CD14-positive monocyte (primary cell): ENCODE measurements at places on chromosomes 3 and 15. TPM values are rescaled to one million over a fixed set of nuclear protein-coding genes. Genes with fewer than 3 reads are reported as not detected.

- DNase-seq: no peak
- H3K36me3 ChIP-seq: no peaks in the 10 kb centered on the region
- H3K27me3 ChIP-seq: no peaks in the 10 kb centered on the region
- no peak overlapping the region for H3K4me3 ChIP-seq
- no peaks in the 10 kb centered on the region for H3K4me1 ChIP-seq
Measured at GRCh38 chr3:153338487-153338886, 176.5 kb downstream of the RAP2B start.

- H3K4me3 ChIP-seq: no peak overlapping the region
- DNase-seq: no peak
- H3K4me1 ChIP-seq: no peaks in the 10 kb centered on the region
- H3K36me3 ChIP-seq: no peaks in the 10 kb centered on the region
Measured at GRCh38 chr3:164236851-164237250, 841.4 kb downstream of the SI start.

GRCh38 chr3:193377591-193377990 is 962 bp downstream of the ATP13A5 start:
- no peaks in the 10 kb centered on the region for H3K27me3 ChIP-seq
- H3K4me3 ChIP-seq: no peak overlapping the region
- H3K4me1 ChIP-seq: no peaks in the 10 kb centered on the region
- DNase-seq: no peak

- no peaks in the 10 kb centered on the region for H3K27me3 ChIP-seq
- H3K36me3 ChIP-seq: peaks cover 91% of the 10 kb centered on the region
- no peak overlapping the region for H3K4me3 ChIP-seq
- no peak for DNase-seq
- H3K4me1 ChIP-seq: no peaks in the 10 kb centered on the region
Measured at GRCh38 chr3:184986366-184986889, 166.4 kb downstream of the C3orf70 start.

DNA sequence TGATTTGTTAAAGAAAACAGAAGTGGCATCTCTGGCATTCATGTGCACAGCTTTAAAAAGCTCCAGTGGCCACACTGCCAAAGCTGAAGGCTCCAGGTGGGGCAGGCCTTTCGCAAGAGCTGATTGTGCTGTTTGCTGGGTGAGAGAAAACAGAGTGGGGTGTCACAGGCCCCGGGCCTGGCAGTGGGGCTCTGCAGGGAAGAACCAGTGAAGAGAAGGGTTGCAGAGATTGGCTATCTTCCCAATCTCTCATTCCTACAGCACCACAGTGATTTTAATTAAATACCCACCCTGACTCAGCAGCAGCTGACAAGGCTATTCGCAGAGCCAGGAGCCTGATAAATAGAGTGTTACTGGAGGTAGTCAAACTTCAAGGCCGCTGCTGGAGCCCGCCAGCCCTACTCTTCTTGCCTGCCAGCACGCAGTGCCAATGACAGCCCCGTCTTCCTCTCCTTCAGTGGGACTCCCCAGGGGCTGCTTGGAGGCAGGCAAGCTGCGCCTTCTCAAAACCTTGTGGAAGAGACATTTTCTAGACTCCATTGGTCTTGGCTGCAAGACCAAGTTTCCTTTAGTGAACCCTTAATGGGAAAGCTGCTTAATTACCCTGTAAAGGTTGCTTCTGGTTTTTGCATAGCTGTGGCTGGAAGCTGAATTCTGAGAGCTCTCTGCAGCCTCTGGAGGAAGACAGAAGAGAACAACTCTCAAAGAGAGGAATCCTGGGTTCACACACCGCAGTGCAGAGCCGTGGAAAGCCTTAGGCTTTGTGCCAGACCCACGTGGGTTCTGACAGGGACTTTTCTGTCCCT is 225.8 kb upstream of the SLCO3A1 start:
- H3K27ac ChIP-seq: no peak overlapping the region
- no peak overlapping the region for H3K4me3 ChIP-seq
- H3K4me1 ChIP-seq: no peaks in the 10 kb centered on the region
- no peaks in the 10 kb centered on the region for H3K27me3 ChIP-seq
- no peak for DNase-seq

DNA sequence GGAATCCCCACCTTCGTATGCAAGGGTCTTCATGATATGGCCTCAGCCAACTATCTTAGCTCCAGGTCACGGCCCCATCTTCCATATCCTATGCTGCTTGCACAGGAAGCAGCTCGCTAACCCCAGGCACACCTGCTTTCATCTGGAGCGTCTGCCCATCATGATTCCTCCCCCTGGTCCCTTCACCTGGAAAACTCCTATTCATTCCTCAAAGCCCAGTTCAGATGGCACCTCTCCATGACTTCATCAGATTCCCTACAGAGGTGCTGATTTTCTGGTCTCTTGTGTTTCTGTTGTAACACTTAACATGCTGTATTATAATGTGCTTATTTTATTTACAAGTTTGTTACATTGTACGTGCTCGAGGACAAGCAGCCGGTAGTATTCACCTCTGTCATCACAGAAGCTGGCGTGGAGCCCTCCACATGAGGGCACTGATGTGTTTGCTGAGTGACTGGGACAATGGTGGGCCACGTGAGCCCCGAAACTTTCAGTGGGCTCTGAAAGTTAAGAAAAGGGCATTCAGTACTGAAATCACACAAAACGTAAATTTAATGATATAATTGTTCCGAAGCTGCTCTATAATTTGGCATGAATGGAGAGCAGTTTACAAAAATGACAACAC is 16.2 kb downstream of the MUC20 start:
- H3K27me3 ChIP-seq: no peaks in the 10 kb centered on the region
- DNase-seq: no peak
- no peak overlapping the region for H3K27ac ChIP-seq

DNA sequence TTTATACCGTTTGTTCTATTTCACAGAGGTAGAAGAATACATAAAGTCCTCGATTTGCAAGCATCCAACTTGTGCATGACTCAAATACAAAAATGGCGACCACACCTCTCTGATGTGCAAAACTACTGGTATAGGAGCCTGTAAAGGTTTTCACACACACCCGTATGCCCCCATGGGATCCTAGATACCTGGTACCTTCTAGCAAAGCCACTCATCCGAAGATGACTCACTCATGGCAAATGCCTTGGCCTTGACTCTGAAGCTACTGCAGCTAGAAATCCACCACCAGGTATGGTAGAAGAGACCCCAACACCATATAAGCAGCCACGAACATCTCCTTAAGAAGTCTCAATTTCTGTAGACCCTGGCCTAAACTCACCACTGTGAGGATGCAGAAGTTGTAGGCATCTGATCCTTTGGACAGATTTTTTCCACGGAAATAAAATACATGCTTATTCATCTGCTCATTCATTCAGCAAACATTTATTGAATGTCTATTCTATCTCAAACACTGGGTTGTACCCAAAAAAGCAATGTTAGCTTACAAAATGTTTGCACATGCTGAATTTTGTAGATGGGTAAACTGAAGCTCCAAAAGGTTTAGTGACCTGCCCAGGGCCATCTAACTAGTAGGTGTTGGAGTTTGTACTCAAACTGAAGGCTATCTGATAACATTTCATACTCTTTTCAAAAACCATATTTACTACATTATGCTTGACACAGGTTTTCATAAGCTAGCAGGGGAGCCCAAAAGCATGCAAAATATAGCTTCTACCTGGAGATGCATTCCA is 158.8 kb downstream of the RORA start:
- no peaks in the 10 kb centered on the region for H3K27me3 ChIP-seq
- H3K4me1 ChIP-seq: no peaks in the 10 kb centered on the region

- no peak overlapping the region for H3K4me3 ChIP-seq
- DNase-seq: no peak
- no peaks in the 10 kb centered on the region for H3K27me3 ChIP-seq
- no peak overlapping the region for H3K27ac ChIP-seq
- H3K4me1 ChIP-seq: peaks cover 33% of the 10 kb centered on the region
Measured at GRCh38 chr3:122505676-122506075, 9.1 kb downstream of the KPNA1 start.

- no peaks in the 10 kb centered on the region for H3K36me3 ChIP-seq
- H3K4me1 ChIP-seq: no peaks in the 10 kb centered on the region
- H3K4me3 ChIP-seq: no peak overlapping the region
- H3K27me3 ChIP-seq: no peaks in the 10 kb centered on the region
- no peak for DNase-seq
Measured at GRCh38 chr3:191087391-191087790, 111.7 kb upstream of the OSTN start.

DNA sequence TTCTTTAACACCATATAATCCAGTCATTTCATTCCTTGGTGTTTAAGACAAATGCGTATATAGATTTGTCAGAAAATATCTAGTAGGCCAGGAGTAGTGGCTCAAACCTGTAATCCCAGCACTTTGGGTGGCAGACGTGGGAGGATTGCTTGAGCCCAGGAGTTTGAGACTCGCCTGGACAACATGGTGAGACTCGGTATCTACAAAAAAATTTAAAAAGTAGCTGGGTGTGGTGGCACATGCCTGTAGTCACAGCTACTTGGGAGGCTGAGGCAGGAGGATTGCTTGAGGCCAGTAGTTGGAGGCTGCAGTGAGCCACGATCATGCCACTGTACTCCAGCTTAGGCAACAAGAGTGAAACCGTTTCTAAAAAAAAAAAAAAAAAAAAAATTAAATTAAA is 1.9 kb upstream of the MTMR14 start:
- no peak for DNase-seq
- peaks cover 16% of the 10 kb centered on the region for H3K36me3 ChIP-seq
- no peak overlapping the region for H3K27ac ChIP-seq
- peaks cover 26% of the 10 kb centered on the region for H3K4me1 ChIP-seq
- H3K4me3 ChIP-seq: no peak overlapping the region

GRCh38 chr15:58994906-58995453 is 7.5 kb downstream of the RNF111 start:
- H3K27ac ChIP-seq: no peak overlapping the region
- H3K27me3 ChIP-seq: no peaks in the 10 kb centered on the region
- peaks cover 18% of the 10 kb centered on the region for H3K4me1 ChIP-seq
- H3K4me3 ChIP-seq: no peak overlapping the region
- DNase-seq: no peak
- H3K36me3 ChIP-seq: peaks cover 13% of the 10 kb centered on the region

Gene PARP3
- 1.2 TPM for polyA plus RNA-seq

Gene NMNAT3
- 1.4 TPM for polyA plus RNA-seq

Gene GPX1
- 1,287 and 2,346 TPM in 2 replicates for polyA plus RNA-seq

Gene TGM5
- not detected for polyA plus RNA-seq

Gene CLDN18
- not detected for polyA plus RNA-seq
